Heart left ventricle (tissue), 16 donors: ENCODE measurements at places on chromosomes 7 and 10. TPM values are rescaled to one million over a fixed set of nuclear protein-coding genes. Genes with fewer than 3 reads are reported as not detected.

Gene PHKG1
- total RNA-seq = 17.5 TPM

DNA sequence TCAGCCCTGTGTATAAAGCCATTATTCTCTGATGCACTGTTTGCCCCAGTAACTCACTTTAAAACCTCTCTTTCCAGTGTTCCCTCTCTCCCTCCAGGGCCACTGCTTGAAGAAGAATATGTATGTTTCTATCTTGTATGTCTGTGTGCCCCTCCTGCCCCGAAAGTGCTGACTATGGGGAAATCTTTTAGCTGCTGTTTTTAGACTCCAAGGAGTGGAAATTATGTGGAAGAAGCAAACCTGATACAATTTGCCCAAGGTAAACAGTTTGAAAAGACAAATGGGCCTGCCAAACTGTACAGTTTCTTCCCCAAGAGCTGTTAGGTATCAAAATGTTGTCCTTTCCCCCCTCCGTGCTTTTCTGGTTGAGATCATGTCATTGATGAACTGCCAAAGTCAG is 3.4 kb downstream of the ADRA2A start:
- H3K27me3 ChIP-seq = peaks cover 44% of the 10 kb centered on the region
- H3K36me3 ChIP-seq = no peaks in the 10 kb centered on the region
- peaks cover 29% of the 10 kb centered on the region for H3K4me1 ChIP-seq
- H3K4me3 ChIP-seq = no peak overlapping the region

- no peaks in the 10 kb centered on the region for H3K27me3 ChIP-seq
- H3K27ac ChIP-seq = no peak overlapping the region
- H3K36me3 ChIP-seq = no peaks in the 10 kb centered on the region
- no peak overlapping the region for H3K4me3 ChIP-seq
These were observed 210.3 kb downstream of the CHRM2 start for GRCh38 chr7:137078781-137079180.

Gene MBL2
- total RNA-seq = not detected

DNA sequence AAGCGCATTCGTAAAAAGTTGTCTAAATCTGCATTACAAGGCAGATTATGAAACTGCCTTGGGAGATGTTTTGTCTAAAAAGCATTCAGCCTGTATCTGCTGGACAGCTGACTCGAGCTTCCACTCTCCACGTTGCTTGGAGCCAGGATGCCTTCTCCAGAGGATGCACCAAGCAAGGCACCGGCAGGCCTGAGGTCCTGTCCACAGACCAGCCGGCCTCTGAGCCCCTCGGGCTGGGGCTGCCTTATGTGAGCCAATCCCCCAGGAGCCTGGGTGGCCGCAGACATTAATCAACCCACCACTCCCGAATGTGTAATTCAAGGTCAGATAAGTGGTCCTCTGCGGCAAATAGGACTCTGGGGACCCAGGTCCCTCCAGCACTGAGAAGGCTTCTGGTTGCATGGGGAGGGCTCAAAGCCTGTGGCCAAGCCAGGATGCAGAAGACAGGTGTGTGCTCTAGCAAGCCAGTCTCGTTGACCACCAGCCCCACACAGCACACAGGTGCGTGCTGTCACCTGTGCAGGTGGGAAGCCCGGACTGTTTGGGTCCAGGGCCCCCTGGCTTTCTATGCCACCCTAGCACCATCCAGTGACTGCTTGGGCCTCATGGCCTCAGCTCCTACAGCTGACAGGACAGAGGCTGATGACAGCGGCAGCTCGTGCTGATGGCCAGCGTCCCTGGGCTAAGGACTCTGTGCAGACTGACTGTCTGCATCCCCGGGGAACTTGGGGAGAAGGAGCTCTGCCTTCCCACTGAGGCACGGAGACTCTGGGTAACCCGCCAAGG is 4.8 kb upstream of the RET start:
- H3K36me3 ChIP-seq = no peaks in the 10 kb centered on the region
- H3K27ac ChIP-seq = no peak overlapping the region
- peak; percentile 14 for DNase-seq
- no peaks in the 10 kb centered on the region for H3K4me1 ChIP-seq
- peaks cover 14% of the 10 kb centered on the region for H3K27me3 ChIP-seq

- no peak overlapping the region for H3K4me3 ChIP-seq
- H3K36me3 ChIP-seq = no peaks in the 10 kb centered on the region
- no peaks in the 10 kb centered on the region for H3K27me3 ChIP-seq
- H3K4me1 ChIP-seq = no peaks in the 10 kb centered on the region
- no peak for DNase-seq
These were observed 680.7 kb downstream of the REEP3 start for GRCh38 chr10:64201936-64202335.

DNA sequence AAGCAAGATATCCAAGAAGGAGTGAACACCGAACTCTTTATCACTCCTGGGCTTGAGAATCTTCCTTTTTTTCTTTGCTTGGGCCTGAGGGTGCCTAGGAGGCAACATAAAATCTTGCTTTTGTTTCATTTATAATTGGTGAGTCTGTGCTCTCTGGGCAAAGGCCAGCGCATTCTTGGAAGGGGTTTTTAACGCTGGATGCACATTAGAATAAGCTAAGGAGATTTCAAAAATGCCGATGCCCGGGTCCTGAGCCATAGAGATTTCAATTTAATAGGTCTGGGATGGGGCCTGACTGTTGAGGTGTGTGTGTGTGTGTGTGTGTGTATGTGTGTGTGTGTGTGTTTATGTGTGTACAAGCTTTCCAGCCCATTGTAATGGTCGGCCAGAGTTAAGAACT is 62.0 kb upstream of the SORCS3 start:
- no peak overlapping the region for H3K27ac ChIP-seq
- H3K4me3 ChIP-seq = no peak overlapping the region
- no peaks in the 10 kb centered on the region for H3K36me3 ChIP-seq
- H3K4me1 ChIP-seq = no peaks in the 10 kb centered on the region
- no peak for DNase-seq
- peaks cover 46% of the 10 kb centered on the region for H3K27me3 ChIP-seq
